ENCODE measurements at places on chromosomes 12 and 14. TPM values are rescaled to one million over a fixed set of nuclear protein-coding genes. Genes with fewer than 3 reads are reported as not detected.

GRCh38 chr14:54724676-54725325 is 157.9 kb downstream of the SAMD4A start:
- DNase-seq: no peak

- no peak for DNase-seq
Observed at GRCh38 chr12:69096669-69097335, 142.6 kb upstream of the CPSF6 start.

The SDR9C7 gene
- total RNA-seq: not detected

The LMNTD1 gene
- not detected for total RNA-seq

The DNAH10 gene
- 0.20 TPM for total RNA-seq
